AG08395 (cell line): ENCODE measurements at places on chromosomes 12 and 14.

GRCh38 chr14:99065551-99065950, 206.4 kb downstream of the BCL11B start:
- no peak for DNase-seq

DNA sequence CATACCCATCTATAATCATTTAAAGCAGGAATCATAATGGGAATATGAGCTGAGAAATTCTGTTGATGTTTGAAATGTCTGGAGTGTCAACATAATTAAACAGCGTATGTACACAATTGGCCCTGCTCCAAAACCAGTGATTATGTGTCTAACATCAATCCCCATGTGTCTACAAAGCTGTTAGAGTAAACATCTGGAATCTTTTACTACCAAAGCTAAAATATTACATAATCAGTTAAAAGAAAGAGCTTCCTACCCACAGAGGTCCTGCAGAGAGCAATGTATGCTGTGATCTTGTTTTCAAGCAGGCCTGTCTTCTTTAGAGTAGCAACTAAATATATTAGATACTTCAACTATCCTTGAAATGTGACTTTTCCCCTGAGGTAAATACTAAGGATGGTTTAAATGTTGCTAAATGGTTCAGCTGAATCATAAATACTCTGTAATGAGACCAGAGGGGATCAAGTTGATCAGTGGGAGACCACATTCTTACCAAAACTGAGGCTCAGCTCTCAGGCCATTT, 74.3 kb downstream of the RASSF8 start:
- peak; percentile 28 for DNase-seq

- DNase-seq = peak; percentile 24
These were observed 14.1 kb downstream of the SUSD6 start for GRCh38 chr14:69625299-69626131.

DNA sequence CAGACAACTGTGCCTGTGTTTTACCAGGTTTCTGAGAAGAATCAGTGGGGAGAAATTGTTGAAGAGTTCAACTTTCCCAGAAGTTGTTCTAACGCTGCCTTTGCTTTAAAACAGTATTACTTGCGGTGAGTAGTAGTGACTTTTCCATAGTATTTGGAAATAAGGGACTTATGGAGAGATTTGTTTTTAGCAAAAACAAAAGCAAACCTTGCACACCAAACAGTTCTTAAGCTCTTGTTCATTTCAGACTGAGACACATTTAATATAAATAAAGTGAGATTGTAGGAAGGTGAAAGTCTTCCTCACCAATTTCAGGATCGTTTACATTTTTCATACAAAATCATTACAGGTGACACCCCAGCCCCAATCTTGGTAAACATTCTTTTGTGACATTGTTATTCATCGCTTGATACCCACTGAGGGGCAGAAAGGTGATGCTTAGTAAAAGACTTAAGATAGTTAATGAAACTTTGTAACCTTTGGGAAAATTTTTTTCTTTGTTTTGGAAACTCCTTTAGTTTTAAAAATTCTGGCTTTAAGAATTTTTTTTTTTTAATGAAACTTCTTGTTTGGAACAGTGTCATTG, 1.8 kb downstream of the ARID2 start:
- no peak for DNase-seq

DNA sequence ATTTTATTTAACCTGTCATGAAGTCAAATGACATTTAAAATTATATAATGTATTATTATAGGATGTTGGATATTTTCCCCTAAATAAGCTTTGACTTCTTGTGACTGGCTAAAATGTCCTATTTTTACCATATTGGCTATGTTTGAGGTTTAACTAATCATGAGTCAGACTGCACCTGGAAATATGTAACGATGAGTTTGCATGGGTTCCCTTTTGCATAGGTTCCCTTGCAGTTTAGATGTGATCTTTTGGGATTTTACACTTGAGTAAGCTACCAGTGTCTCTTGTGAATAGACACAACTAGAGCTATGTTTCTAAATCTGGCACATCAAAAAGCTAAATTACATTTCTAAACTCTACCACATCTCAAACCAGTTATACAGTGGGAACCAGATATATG, 5.2 kb downstream of the PDZRN4 start:
- no peak for DNase-seq

GRCh38 chr14:100362311-100362927, 39.3 kb downstream of the SLC25A47 start:
- no peak for DNase-seq

DNA sequence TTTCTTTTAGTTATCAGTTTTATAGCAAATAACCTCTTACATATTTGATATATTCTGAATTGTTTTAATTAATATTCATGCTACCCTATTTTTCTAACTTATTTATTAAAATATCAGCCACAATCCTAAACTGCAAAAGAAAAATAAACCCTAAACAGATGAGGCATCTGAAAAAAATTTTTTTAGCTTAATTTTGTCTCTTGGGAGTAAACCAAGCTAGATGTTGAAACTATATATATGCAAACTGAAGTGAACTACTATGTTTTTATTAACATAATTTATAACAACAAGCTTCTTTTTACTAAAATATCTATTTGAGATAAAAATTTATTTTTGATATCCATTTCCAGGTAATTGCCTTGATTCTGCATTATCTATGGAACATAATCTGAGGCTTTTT, 87.6 kb downstream of the PTPRQ start:
- no peak for DNase-seq

DNA sequence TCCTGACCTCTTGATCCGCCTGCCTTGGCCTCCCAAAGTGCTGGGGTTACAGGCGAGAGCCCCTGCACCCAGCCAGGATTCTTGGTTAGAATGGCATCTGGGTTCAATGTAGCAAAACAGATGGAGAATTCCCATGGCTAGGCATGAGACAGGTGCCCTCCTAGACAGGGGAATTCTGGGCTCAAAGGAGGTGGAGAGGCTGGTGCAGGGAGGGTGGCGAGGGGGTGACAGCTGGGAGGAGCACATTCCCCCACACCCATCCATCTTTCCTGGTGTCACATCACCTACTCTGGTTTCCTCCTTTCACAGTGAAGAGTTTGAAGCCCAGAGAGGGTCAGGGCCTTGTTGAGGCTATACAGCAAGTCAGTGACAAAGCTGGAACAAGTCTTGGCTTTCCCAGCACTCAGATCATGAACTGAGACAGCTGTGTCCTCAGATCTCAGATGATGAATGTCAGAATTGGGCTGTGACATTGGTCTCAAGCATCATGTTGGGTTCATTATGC, 2.8 kb downstream of the SERPINA1 start:
- DNase-seq = no peak

DNA sequence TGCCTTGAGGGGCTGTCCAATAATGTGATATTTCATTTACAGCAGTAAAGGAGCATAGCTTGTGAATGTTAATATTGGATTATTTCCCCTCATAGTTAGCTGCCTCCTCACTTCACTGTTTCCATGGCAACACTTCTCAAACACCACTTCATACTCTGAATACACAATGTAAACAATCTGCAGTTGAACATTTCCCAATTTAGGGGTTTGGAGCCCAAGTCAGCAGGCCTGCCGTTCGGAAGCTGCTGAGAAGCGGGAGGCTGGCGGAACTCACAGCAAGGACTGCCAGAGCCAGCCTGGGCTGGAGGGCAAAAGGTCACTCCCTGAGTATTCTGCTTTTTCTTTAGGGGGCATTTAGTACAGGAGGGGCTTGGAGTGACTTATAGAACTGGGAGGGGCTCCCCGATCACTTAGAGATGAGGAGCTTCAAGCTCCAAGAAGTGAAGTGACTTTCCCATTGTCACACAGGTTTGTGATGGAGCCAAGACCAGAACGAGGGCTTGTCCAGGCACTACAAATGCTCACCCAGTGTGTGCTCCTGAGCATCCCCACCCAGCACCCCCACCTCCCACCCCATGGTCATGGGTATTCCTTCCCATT, 12.1 kb upstream of the SLC24A4 start:
- DNase-seq = no peak

DNA sequence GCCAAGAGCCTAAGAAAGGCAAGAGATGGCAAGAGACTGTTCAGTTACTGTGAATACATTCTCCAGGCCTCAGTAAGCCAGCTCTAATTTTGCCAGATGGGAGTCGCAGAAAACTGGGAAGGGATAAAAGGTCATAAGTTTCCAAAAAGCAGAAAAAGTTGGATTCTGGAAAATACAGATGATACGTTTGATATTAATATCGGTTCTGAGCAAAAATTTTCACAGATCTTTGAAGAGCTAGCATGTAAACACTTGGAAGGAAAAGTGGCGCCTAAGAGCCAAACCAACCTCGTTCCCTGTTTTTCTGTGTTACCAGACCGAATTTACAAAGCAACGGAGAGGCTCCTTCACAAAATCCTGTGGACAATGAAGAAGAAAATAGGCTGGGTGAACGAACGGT, 7.8 kb upstream of the EML1 start:
- no peak for DNase-seq
